Gastroesophageal sphincter (tissue), 4 donors: ENCODE measurements at places on chromosomes 12 and 14.

DNA sequence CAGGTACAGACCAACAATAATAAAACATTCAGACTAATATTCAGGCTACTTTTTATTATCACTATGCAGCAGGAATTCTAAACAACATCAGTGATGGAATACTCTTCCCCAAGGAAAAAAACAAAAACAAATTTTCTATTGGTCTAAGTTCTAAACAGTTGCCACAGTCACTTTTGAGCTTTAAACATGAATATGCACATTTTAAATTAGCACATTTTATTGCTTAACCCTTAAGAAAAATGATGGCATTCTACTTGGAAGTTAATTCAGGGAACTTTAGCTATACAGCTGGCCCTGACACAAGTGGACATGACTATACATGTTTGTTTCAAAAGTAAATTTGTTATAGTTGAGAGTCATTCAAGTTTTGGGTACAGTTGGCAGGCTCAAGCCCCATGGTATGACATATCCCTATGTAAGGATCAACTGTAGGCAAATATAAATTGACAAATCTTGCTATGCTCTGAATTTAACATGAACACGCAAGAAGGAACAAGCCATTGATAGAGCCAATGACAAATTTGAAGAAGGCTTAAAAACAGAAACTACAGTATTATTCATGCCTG, 224.3 kb upstream of the AMIGO2 start:
- no peak for ATAC-seq

GRCh38 chr12:58774731-58775130, 145.6 kb downstream of the LRIG3 start:
- ATAC-seq = no peak

DNA sequence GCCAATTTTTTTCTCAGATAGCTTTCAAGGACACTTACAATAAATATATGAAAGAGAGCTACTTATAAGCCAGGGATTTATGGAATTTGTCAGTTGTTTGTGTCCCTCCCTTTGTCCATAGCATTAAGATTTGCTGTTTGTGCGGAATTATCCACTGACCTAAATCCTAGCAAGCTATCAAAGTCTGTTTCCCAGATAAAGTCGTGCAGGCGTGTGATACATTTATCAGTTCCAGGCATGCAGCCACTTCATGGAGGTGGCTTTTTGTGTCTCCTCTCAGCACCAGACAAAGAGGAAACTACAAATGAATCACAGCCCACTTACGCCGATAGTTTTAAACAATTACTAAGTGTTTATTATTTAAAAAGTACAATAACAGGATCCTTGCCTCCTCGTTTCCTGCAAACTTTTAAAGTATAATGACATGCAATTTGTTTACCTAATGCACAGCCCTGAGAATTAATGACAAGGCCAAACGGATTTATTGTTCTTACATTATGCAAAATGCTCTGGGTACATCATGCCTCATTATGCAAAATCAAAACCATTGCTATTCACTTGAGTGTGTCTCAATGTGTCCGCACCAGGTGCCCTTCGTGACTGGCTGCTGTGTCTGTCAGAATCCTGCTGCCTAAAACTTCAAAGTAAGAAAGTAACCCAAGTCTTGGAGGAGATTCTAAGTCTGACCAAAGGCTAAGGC, 423.2 kb downstream of the GLT1D1 start:
- ATAC-seq = no peak

GRCh38 chr14:26709019-26709418, 111.2 kb upstream of the NOVA1 start:
- no peak for ATAC-seq

DNA sequence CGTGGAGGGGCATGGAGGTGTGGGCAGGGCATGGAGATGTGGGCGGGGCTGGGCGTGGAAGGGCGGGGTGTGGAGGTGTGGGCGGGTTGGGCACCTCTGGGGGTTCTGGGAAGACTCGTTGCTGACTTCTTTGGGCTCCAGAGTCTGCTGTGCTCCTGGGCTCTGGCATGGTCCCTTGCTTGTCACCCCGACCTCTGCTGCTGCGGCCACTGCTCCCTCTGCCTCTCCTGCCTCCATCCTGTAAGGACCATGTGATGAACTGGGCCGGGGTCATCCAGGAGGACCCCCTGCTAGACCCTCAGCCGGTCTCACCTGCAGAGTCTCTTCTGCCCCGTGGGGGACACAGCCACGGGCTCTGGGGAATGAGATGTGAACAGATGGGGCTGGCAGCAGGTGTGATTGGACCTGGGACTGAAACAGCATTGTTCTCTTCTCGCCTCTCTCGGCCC, 15.3 kb downstream of the NOC4L start:
- ATAC-seq = no peak

DNA sequence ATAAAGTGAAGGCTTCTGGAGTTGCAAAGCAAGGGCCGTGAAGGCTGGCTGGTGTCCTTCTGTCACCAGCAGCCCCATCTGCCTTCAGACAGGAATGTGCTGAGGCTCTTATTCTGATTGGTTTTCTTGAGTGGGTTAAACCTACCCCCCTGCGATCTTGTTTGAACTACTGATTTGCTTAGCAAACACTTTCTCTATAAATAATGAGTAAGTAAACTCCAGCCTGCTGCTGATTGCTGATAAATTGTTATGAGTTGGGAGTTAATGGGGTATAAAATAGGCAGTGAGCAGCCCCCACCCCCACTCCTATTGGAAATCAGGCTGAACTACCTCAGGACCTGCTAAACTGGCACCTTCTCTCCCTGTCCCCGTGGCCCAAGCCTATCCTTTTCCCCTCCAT, 146.1 kb upstream of the NOS1 start:
- no peak for ATAC-seq

DNA sequence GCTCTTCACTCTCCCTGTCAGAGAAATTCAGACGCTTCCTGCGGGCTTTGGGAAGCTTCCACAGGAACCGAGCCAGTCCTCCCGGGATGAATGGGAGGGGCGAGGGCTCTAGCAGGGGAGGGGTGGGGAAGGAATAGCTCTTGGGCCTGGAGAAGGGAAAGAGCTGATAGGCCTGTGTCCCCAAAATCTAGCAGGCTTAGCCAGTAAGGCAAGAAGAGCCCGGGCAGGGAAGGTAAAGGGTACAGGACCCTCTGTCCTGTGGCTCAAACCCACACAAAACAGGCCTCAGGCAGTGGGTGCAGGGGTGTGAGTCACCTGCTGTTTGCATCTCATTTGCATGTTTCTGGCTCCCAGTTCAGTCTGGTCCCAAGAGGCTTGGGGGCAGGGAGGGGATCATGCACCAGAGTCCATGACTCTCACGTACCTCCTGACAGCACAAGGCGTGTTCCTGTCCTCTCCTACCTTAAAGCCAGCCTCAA, 8.7 kb upstream of the SMUG1 start:
- no peak for ATAC-seq

DNA sequence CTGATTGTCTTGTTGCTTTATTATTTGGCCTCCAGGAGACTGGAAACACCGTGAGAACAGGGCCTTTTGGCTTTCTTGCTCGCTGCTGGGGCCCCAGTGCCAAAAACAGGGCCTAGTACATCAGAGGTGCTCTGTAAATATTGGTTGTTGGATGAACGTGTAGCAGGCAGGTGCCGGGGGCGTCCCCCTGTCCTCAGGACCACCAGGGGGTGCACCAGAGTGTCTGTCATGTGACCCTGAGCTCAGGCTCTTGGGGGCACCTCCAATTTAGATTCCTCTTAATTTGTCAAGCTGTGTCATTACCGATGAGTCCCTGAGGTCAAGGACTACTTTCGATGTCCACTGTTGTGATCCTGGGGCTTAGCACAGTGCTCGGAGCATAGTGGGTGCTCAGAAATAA, 87.1 kb downstream of the ACACB start:
- no peak for ATAC-seq

DNA sequence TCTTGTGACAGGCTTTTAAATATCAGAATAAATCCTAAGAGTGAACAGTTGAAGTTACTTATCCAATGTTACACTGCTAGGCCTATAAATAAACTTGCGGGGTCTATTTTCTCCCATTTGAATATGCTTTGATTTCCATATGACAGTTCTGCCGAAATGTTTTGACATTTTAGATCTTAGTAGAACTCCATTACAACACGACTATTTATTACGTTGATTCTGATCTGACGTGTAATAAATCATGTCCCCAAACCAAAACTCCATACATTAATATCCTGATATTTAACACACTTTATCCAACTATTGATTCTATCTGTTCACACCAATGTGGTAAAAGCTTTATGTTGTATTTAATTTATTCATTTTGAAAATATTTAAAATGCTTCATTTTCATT, 16.1 kb upstream of the NEMF start:
- ATAC-seq = no peak

- no peak for ATAC-seq
Observed at GRCh38 chr12:545835-546234, 86.1 kb downstream of the B4GALNT3 start.

- no peak for ATAC-seq
Observed at GRCh38 chr12:113348849-113349536, 9.4 kb upstream of the PLBD2 start.

DNA sequence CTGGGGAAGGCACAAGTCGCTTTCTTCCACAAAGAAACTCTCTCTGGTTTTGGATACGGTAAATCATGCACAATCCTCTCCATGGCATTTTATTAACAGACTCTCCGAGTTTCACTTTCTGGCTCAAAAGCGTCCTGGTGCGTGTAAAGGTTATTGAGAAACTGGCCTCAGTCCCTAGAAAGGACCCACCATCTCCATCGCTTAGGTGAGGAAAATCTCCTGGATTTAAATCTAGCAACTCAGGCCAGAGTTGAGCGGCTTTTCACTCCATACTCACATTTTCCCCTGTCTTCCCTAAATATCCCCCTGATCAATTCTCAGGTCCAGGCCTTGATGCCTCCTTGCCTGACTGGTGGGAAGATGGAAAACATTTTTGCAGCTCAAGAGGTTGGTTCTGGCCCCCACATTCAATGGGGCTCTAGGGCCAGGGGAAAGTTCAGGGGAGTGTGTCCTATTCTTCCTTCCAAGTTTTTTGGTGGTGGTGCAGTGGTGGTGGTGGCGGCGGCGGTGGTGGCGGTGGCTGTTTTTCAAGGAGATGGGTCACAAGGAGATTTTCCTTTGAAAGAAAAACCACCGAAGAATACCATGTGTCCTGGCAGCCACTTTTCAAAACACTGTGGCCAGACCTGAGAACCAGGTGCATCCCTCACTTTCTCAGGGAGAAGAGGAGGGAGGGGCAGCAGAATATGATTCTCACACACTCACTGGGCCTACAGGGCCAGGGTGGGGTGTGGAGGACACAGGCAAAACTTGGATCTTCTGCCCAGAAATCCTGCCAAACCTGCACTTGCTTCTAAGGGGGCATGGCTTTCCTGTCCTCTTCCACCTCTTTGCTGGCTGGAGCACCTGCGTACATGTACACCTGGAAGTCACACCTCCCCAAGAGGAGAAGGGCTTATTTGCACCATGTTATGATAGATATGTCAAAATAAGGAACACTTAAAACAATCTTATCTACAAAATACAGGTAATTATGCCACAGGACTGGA, 46.7 kb upstream of the PNMA1 start:
- ATAC-seq = no peak

- ATAC-seq = no peak
Observed at GRCh38 chr12:122166422-122167349, 7.3 kb downstream of the IL31 start.
